ENCODE measurements at places on chromosomes 7 and 10. TPM values are rescaled to one million over a fixed set of nuclear protein-coding genes. Genes with fewer than 3 reads are reported as not detected.

- no peak for DNase-seq
- H3K27ac ChIP-seq: peak overlapping the region; percentile 95
- H3K4me1 ChIP-seq: peaks cover 13% of the 10 kb centered on the region
Measured at GRCh38 chr7:130903358-130903974, 169.5 kb upstream of the KLF14 start.

DNA sequence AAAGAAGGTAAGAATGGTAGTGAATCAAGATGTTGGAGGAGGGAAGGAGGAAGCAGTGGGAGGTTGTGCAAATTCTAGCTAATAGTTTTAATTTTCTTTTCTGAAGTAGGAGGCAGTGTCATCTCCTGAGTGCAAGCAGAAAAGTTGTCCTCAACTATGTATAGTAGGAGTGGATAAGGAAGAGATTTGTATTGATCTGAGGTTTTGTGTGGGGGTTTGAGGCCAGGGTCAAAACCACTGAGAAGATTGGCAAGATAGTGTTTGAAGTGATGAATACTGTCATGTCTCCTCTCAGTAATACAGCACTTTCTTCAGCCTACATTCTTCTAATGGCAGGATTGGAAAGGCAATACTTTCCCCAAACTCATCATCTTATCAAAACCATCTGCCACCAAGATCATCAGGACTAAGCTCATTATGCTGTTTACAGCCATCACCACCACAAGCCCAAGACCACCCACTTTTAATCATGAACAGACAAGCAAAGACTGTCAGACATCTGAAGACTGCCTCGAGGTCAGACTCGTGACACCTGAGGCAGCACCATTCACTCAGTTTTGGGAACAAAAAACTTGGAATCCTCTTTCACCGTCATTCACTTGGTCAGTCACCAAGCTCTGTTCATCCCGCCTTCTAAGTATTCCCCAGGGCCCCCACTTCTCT is 1.5 kb upstream of the MIOS start:
- no peak for DNase-seq
- H3K27me3 ChIP-seq: no peaks in the 10 kb centered on the region
- no peaks in the 10 kb centered on the region for H3K36me3 ChIP-seq

DNA sequence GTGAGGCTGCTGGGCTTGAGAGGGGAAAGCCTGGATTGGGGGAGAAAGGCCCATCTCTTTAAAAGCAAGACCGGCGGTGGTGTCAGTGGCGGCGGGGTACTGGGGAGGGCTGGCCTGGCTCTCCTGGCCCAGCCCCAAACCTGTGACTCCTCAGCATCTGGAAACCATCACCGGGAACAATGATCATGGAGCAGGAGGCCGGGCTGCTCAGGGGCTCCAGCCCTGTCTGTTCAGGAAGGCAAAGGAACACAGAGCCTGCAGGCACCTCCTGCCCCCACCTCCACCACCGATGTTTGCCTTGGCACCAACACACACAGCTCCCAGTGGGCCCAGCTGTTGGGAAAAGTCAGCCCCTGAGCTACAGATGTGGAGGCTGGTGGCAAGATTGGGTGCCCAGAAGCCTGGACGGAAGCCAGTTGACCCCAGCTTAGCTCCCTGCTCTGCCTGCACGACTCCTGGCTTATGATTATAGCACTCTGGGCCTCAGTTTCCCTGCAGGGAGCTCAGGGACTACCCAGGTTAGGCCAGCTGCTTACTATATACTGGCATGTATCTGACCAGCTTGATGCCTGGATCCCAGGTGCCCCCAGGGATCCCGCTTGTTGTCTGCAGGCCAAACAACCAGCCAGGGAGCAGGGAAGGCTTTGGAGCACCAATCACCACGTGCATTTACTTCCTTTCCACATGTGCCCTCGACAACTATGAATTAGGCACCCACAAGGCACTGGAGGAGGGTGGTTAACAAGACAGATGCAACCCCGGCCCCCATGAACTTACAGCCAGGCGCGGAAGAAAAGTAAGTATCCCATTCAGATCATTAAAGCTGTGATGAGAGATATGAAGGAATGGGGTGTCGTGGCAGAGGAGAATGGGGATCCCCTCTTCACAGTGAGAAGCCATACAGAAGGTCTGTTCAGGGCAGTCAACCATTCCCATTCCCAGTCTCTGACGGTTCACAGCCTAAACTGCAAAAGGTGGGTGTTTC is 37.3 kb downstream of the ZCCHC24 start:
- no peaks in the 10 kb centered on the region for H3K27me3 ChIP-seq
- no peaks in the 10 kb centered on the region for H3K36me3 ChIP-seq
- no peak for DNase-seq
- H3K4me3 ChIP-seq: no peak overlapping the region
- peak overlapping the region; percentile 12 for H3K27ac ChIP-seq

DNA sequence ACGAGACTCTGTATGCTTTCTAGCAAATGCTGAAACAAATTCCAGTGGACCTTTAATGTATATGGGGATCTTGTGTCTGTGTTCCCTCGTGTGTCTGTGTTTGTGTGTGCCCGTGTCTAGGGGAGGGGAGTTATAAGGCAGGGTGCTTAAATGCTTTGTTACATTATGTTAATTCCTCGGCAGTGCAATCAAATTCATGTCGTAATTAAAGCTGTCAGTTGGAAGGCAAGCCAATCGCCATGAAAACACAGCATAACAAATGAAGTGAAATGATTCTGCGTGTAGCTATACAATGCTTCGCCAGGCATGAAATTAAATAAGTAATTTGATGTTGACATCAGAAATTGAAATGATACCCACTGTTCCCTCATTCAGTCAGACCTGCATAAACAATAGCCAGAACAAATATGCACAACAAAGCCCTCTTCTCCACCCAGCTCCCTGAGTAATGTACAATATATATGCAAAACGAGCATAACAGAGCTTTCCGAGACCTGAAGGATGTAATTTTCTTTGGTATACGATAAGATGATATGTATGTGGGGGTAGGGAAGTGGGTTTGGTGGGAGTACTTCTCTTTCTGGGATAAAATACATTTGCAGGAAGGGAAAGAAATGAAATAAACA is 534.1 kb downstream of the AUTS2 start:
- no peak overlapping the region for H3K4me3 ChIP-seq
- no peaks in the 10 kb centered on the region for H3K4me1 ChIP-seq
- no peak overlapping the region for H3K27ac ChIP-seq

- DNase-seq: no peak
- no peaks in the 10 kb centered on the region for H3K27me3 ChIP-seq
- no peaks in the 10 kb centered on the region for H3K36me3 ChIP-seq
- no peaks in the 10 kb centered on the region for H3K4me1 ChIP-seq
Measured at GRCh38 chr10:33521062-33521461, 186.6 kb upstream of the NRP1 start.

CALML3 gene
- 0.40 TPM for total RNA-seq

DNA sequence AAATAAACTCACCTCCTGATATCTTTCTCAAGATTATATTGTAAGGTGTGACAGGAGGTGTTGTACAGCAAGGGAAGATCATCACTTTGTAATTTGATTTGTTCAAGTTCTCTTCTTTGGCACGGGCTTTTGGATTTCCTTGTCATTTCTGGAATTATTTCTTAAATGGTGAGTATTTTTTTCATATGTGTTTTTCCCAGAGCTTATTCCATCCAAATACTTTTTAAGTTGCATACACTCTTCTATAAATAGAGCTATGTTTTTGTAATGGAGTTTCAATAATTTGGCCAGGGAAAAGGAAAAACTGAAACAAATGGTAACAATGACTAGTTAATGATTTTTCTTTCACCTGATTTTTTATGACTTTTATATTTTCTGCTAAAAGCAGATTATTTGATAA is 92.5 kb downstream of the CFAP58 start:
- H3K36me3 ChIP-seq: no peaks in the 10 kb centered on the region
- H3K27ac ChIP-seq: no peak overlapping the region
- H3K27me3 ChIP-seq: no peaks in the 10 kb centered on the region
- no peak overlapping the region for H3K4me3 ChIP-seq
- no peaks in the 10 kb centered on the region for H3K4me1 ChIP-seq

DNA sequence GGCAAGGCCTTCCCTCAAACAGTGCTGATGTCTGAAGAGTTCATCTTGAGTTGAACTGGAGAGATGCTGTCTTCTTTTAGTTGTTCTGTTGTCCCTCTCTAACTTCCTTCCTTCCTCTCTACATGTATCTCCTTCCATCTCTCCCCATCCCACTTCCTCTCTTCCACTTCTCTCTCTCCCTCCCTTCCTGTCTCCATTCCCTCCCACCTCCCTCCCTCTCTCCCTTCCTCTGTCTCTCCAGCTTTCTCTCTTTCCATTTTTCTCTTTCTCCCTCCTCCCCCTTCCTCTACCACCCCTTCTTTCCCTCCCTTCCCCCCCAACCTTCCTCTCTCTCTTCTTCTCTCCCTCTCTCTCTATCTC is 40.7 kb upstream of the TNS3 start:
- no peaks in the 10 kb centered on the region for H3K36me3 ChIP-seq
- DNase-seq: no peak
- H3K4me3 ChIP-seq: no peak overlapping the region
- no peaks in the 10 kb centered on the region for H3K4me1 ChIP-seq

GRCh38 chr7:73841689-73842066 is 638 bp downstream of the METTL27 start:
- no peaks in the 10 kb centered on the region for H3K27me3 ChIP-seq
- peak overlapping the region; percentile 52 for H3K4me3 ChIP-seq
- no peaks in the 10 kb centered on the region for H3K4me1 ChIP-seq
- DNase-seq: no peak

- no peaks in the 10 kb centered on the region for H3K36me3 ChIP-seq
- no peak overlapping the region for H3K4me3 ChIP-seq
- no peak overlapping the region for H3K27ac ChIP-seq
- H3K27me3 ChIP-seq: no peaks in the 10 kb centered on the region
Measured at GRCh38 chr10:100878291-100878910, 34.4 kb upstream of the SLF2 start.

DNA sequence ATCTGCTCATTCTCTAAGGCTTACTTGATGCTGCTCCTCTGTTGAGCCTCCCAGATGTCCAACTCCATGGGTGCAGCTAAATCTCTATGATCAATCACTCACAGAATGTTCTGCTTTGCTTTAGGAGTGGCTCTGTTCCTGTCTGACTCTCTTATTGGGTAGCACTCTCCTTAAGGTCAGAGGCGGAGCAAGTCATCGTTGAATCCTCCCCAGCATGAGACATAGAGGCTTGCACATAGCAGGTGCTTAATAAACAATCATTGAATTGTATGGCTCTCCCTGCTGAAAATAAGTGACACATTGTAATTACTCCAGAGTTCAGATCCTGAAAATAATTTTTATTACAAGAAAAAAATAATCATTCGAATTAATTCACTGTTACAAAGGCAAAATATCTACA is 69.7 kb downstream of the NPS start:
- DNase-seq: no peak
- H3K36me3 ChIP-seq: no peaks in the 10 kb centered on the region
- no peak overlapping the region for H3K4me3 ChIP-seq

CNNM1 gene
- 0.27 TPM for total RNA-seq

GRCh38 chr7:141586878-141587277 is 35.7 kb downstream of the AGK start:
- H3K4me1 ChIP-seq: no peaks in the 10 kb centered on the region
- H3K4me3 ChIP-seq: no peak overlapping the region
- DNase-seq: no peak
- no peaks in the 10 kb centered on the region for H3K27me3 ChIP-seq
- H3K36me3 ChIP-seq: no peaks in the 10 kb centered on the region
- no peak overlapping the region for H3K27ac ChIP-seq

DNA sequence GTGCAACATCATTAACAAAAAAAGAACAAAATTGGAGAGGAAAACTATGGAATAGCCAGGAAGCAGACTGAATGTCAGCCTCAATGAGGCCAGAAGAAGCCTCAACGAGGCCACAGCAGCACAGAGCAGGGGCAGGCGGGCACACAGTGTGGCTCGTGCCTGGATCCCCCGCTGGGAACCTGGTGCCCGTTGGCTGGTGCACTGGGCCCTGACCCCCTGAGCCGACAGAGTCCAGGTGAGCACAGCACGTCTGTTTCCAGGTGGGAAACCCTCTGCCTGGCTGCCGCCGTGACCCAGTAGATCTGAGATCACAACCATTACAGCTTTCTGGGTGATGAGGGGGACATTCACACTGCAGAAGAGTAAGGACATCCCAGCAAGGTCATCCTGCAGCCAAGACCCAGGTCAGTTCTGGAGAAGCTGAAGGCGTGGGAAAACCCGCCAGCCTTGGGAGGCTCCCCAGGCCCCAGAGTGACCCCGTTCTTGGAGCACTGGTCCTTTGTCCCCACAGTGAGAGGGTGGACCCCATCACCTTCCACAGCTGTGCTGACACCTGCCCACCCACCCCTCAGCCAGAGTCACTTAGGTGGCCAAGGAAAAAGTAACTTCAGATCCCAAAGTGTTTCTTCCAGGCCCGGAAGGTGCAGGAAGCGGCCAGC is 222.1 kb downstream of the ADARB2 start:
- no peaks in the 10 kb centered on the region for H3K4me1 ChIP-seq
- DNase-seq: no peak
- no peaks in the 10 kb centered on the region for H3K36me3 ChIP-seq
- H3K4me3 ChIP-seq: no peak overlapping the region
- no peaks in the 10 kb centered on the region for H3K27me3 ChIP-seq
- H3K27ac ChIP-seq: no peak overlapping the region

DNA sequence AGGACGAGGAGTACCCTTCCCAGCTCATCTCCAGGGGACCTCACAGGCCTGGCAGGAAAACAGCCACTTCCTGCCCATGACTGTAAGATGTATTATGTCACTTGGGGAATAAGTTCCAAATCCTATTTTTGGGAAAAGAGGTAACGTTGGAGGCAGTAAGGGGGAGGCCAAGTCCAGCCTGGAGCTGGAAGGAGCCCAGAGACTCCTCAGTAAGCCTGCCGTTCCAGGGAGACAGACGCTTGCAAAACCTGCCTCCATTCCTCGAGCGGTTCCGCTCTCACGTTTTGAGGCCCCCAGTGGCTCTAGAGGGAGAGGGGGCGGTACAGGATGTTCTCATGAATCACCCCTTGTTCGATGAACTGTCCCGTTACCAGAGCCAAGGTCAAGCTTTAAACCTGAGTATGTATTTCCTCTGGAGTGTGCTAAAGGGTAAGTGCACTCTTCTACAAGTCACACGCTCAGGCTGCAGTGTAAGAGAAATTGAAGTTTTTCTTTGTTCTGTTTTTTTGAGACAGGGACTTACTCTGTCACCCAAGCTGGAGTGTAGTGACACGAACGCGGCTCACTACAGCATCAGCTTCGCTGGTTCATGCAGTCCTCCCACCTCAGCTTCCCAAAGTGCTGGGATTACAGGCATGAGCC is 45.5 kb upstream of the CYTH3 start:
- H3K4me1 ChIP-seq: no peaks in the 10 kb centered on the region
- H3K36me3 ChIP-seq: no peaks in the 10 kb centered on the region
- no peaks in the 10 kb centered on the region for H3K27me3 ChIP-seq
- DNase-seq: peak; percentile 18
- H3K4me3 ChIP-seq: no peak overlapping the region
- no peak overlapping the region for H3K27ac ChIP-seq
